ENCODE measurements at places on chromosomes 1 and 21.

GRCh38 chr1:232508130-232508701, 121.7 kb downstream of the SIPA1L2 start:
- DNase-seq = no peak

DNA sequence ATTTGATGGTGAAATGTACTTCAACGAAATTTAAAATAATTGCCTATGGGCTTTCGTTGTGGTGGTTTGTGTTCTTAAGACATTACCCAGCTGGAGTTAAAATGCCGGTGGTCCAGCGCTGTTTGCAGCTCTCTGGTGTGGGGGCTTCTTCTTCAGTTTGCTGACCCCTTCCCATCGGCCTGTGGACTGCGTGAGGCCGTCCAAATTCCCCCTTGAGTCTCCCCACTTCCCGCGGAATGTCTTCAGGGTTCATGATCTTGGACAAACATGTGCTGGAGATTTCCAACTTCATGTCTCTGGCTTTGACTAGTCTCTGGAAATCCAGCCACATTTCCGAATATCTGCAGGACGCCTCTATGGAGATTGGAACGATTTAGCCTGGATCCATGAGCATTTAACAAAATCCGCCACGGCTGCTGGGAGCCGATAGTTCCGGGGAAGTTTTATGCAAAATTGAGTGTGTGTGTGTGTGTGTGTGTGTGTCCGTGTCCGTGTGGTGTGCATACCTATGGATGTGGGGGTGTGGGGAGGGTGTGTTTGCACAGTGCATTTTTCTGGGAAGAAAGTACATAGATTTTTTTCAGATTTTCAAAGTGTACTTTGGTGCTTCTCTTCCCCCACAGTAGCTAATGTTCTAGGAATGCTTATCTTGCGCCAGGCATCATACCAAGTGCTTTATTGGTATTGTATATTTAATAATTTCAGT, 117.2 kb downstream of the PCP4 start:
- DNase-seq = no peak

DNA sequence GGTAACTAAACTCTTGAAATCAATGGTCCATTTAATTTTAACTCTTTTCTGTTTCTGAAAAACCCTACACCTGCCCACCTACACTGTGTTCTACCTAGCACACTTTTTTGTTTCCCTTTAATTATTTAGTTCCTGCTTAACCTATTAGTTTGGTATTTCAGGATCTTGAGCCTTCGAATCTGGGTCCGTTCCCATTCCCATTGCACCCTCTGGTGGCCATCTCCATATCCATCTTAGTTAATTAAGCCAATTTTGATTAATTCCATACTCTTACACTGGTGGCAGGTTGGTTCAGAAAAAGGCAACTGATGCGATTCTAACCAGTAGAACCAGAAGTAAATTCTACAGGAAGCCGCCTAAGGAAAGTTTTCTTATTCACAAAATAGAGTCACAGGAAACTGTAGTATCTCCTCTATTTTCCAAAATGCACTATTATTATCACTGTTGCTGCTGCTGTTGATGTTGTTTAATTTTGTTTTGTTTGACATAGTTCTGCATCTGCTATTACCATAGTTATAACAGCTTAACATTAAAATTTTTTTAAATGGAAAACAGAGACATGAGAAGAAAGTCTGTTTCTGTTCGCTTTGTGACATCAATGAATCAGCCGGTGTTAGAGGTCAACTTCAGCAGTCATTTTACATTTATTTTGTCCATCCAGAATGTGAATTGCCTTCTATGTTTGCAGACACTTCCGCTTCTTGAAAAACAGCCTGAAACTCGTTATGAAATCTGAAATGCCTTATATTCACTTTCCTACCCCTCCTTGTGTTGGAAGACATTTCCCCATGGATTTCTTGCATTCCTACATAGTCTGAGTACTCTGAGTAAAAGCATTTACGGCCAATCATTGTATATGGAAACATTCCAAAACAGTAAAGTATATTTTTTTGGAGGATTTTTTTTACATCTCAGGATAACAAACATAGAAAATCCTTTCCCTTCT, 115.5 kb upstream of the NCAM2 start:
- no peak for DNase-seq

- DNase-seq = no peak
Observed at GRCh38 chr1:100122177-100122576, 10.6 kb downstream of the SASS6 start.

GRCh38 chr1:45008516-45008915, 2.6 kb downstream of the HECTD3 start:
- no peak for DNase-seq

DNA sequence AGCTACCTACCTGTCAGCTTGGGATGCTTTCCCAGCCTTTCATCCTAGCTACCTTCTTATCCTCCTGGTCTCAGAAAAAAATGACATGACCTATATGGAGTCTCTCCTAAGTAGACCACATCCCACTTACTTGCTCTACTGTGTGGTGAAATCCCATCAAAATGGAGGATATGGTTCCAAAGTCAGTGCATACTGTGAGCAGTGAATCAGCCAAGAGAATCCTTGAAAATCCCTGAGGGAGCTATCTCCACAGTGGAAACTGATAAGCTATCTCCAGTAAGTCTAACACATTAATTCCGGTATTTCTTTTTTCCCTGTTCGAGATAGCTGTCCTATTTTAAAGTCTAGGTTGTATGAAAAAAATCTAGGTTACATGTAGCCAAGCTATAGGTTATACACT, 189.7 kb downstream of the FGGY start:
- no peak for DNase-seq

- no peak for DNase-seq
Observed at GRCh38 chr21:25370311-25370744, 237.0 kb downstream of the MRPL39 start.

- DNase-seq = no peak
Observed at GRCh38 chr1:91575909-91576519, 75.4 kb downstream of the CDC7 start.

DNA sequence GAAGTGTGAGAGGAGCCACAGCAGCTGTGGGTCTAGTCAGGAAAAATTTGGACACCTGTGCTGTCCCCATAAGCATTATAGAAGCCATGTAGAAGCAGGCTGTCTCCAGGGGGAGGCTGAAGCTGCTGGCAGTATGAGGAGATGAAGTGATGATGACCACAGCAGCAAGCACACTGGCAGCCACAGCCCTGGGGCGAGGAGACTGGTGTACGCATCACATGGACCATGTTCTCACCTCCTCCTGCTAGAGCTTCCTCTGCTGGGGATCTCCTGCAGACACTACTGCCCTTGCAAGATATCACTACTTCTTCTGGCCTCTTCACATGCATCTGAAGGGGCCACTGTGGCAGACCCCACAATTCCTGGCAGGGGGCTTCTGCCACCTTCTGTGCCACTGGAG, 33.8 kb upstream of the CREG1 start:
- DNase-seq = no peak

DNA sequence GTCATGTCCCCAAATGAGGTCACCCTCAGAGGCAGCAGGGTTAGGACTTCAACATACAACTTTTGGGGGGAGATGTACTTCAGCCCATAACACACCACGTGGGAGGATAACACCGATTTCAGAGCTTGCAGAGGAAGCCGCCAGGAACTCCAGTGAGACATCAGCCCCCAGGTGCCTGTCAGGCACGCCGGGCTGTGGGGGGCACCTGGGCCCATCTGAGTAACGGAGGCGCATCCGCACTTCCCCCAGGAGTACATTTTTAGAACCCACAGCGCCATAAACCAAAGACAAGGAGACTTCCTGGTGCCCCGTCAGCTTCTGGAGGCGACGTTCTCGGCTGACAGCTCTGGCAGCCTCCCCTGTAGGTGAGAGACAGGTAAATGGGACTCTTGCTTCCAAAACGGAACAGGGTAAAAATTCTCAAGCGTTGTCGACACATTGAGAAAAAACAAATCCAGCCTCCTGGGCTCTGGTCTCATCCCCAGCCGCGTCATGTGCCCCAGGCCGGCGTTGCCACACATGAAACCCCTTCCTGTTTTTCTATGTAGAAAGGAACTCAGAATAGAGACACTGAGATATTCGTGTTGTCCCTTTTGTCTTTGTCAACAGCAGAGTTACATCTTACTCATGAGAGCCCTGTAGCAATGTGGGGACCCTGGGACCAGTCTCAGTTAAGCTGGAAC, 93.3 kb downstream of the PDE9A start:
- DNase-seq = no peak

DNA sequence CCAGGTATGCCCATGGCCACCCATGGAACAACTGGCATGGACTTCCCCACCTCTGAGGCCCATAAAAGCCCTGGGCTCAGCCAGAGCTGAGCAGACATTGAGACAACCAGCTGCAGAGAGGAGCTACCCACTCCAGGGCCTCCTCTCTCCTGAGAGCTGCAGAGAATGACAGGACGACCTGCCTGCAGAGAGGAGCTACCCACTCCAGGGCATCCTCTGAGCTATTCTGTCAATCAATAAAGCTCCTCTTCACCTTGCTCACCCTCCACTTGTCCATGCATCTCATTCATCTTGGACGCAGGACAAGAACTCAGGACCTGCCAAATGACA, 43.4 kb downstream of the MATN1 start:
- DNase-seq = no peak

DNA sequence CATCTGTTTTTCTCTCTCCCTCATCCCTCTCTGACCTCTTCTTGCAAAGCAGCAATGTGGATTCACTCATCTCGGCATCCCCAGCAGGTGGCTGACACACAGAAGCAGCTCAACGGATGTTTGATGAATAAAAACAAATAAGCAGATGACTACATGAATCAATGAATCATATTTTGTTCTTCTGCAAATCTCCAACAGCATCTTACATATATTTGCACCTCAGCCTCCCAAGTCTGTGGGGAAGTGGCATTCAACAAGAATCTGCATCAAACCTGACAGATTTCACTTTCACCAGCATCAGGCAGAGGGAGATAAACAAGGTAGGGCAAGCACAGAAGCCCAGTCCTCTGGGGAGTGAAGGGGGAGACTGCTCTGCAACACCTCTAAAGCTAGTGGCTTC, 34.0 kb downstream of the CAPN8 start:
- DNase-seq = no peak

DNA sequence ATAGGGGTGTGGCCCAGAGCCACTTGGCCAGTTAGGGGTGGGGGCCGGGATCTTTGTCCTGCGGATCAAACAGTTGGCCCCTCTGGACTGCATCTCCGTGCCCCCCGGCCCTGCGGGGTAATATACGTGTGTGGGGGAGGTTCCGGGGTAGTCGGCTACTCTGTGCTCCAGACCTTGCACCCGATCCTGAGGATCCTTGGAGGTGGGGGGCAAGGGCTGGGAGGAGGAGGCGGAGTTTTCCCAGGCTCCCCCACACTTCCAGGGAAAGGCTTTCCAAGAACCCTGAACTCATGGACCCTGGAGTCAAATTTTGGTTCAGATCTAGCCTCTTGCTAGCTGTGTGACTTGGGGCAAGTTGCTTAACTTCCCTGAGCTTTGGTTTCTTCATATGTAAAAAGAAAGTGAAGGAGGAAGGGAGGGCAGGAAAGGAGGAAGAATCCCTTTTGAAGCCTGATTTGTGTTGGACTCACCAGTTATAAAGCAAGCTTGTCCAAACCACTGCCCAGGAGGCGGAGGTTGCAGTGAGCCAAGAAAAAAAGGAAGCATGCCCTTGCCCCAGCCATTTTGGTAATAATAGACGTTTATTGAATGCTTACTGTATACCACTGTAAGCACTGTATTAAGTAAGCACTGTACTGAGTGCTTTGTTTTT, 686 bp downstream of the MIIP start:
- no peak for DNase-seq

DNA sequence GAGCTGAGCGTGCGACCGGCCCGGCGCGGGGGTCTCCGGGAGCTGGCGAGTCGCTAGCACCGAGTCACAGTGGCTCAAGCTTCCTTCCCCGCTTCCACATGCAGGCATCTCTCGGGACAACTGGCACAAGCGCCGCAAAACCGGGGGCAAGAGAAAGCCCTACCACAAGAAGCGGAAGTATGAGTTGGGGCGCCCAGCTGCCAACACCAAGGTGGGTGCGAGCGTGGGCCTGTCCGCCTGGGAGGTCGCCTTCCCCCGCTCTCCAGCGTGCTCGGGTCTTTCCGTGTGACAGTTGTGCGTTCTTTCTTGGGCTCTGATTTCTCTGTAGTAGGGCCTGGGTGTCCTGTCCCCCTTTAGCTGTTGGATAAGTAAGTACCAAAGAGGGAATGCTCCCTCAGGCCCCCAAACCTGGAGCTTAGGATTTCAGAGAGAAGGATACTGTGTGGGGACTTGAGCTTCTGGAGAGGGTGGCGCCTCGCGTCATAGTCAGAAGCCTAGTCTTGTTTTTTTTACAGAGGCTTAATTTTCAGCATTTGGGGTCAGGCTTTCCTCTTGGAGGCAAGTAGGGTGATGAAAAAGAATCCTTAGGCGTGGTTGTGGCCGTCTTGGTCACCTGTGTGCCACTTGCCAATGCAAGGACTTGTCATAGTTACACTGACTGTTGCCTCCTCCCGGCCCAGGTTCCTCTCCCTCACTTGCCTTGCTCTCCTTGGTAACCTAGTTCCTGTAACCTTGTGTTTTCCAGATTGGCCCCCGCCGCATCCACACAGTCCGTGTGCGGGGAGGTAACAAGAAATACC, 790 bp downstream of the RPS8 start:
- DNase-seq = no peak

DNA sequence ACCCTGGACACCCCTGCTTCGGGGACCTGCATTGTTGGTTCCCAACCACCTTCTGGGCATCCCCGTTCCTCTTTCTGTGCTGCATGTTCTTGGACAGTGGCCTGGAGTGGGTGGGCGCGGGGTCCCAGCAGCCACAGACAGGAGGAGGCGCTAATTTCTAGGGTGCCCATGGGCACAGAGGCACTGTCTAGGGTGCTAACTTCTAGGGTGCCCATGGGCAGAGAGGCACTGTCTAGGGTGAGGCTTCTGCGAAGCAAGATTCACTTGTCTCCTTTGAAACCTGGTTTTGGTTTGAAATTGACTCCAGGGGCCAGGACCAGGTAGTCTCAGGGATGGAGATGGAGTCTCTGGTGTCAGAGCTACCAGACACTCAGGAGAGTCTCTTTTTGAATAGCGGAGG, 815 bp upstream of the MEGF6 start:
- no peak for DNase-seq

GRCh38 chr1:29962336-29962735, 726.0 kb downstream of the PTPRU start:
- DNase-seq = no peak

GRCh38 chr1:84619383-84620102, 45.3 kb upstream of the CTBS start:
- DNase-seq = peak; percentile 19

- DNase-seq = peak; percentile 27
Observed at GRCh38 chr1:87826681-87827251, 498.1 kb downstream of the LMO4 start.

- no peak for DNase-seq
Observed at GRCh38 chr21:37525810-37526209, 159.2 kb downstream of the DYRK1A start.

- DNase-seq = no peak
Observed at GRCh38 chr1:34759503-34760357, at the start of gene GJB4. Gene GJB4, plus strand, starts transcription at chr1:34759740. Its CDS starts 1,515 bp downstream, at chr1:34761255.

GRCh38 chr1:197954718-197955418, 37.7 kb downstream of the LHX9 start:
- no peak for DNase-seq

DNA sequence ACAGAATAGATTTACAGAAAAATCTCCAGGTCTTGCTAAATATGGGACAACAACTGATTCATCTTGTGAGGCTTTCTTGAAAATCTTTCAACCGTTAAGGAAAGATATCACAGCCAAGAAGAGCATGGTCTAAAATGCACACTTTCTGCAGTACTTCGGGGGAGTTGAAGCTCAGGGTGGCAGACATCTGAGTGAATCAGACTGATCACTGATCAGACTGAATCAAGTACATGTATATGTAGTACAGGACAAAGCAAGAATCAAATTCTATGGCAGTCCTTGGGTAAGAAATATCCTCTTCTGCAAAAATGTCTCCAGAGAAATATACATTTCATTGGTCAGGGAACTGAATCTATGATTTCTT, 212.4 kb upstream of the SPAG17 start:
- no peak for DNase-seq

GRCh38 chr1:44389437-44389836, 15.6 kb upstream of the RNF220 start:
- no peak for DNase-seq
